ENCODE measurements at places on chromosomes 7 and 10. TPM values are rescaled to one million over a fixed set of nuclear protein-coding genes. Genes with fewer than 3 reads are reported as not detected.

Gene HYAL4
- not detected for total RNA-seq

Gene SPDYE2
- not detected for total RNA-seq

Gene NUTM2D
- total RNA-seq: 4.0 TPM

Gene FOXL3
- total RNA-seq: not detected

Gene OR2A5
- total RNA-seq: not detected

Gene ARF5
- 51.9 TPM for total RNA-seq

Gene TAF3
- 3.1 TPM for total RNA-seq

Gene MYO1G
- 1.0 TPM for total RNA-seq

Gene LIPF
- total RNA-seq: not detected

Gene SUN3
- not detected for total RNA-seq

DNA sequence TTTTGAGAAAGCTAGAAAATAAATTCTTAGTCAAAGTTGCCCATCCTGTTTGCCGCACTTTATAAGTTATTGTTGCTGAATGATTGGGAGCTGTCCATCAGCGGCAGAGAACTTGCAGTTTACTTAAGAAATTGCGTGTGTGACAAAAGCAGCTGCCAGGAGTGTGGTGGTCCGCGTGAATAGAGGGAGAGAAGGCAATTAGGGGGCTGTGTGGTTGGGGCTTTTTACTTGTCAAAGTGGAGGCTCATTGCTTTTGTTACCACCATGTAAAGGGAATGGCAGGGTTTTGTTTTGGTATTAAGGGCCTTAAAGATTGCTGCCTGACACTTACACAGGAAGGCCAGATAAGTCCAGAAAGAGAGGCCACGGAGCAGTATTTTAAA, 177.8 kb downstream of the TCF7L2 start:
- no peak for DNase-seq

- no peak for DNase-seq
Observed at GRCh38 chr7:65397730-65398142, 24.1 kb downstream of the ZNF92 start.

DNA sequence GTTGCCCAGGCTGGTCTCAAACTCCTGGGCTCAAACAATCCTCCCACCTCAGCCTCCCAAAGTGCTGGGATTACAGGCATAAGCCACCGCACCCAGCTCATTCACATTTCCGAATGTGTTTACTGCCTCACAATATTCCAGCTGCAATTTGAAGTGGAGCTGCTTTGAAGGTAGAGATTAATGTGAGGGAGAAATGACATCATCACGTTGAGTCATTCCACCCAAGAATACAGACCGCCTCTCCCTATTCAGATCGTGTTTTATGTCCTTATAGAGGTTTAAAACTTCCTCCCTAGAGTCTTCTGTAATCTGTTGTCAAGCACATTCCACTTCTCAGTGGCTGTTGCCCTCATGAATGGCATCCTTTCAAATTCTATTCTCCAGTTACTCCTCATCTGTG, 100.4 kb upstream of the PDGFA start:
- no peak for DNase-seq

- DNase-seq: no peak
Observed at GRCh38 chr7:74306730-74307469, 17.7 kb downstream of the CLIP2 start.

DNA sequence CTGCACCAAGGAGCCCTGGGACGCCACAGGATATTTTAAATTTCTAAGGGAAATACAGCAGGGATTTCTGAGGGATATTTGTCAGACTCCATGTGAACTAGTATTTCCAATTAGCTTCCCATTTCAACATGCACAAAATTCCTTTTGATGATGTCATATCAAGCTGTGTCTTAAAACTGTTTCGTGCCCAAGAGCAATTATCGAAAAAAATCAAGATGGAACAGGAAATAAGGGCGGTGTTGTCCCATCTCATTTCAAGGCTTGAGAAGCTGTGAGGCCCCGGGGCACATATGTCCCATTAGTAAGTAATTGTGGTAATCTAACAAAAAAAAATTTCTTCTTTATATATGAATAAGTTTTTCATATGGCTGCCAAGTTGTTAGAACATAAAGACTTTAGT, 47.4 kb downstream of the PPP1R17 start:
- DNase-seq: no peak

DNA sequence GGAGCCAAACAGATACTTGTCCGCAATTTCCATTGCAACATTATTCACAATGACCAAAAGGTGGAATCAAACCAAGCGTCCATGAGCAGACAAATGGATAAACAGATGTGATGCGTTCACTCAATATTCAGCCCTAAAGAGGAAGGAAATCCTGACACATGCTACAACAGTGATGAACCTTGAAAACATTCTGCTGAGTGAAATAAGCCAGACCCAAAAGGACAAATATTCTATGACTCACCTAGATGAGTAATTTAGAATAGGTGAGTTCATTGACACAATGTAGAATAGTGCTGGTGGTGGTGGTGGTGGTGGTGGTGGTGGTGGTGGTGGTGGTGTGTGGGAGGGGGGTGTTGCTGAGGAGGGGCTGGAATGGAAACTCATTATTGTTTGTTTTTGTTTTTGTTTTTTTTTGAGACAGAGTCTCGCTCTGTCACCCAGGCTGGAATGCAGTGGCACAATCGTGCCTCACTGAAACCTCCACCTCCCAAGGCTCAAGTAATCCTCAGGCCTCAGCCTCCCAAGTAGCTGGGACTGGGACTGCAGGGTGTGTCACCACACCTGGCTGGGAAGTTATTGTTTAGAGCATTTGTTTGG, 28.6 kb downstream of the SMKR1 start:
- DNase-seq: no peak

DNA sequence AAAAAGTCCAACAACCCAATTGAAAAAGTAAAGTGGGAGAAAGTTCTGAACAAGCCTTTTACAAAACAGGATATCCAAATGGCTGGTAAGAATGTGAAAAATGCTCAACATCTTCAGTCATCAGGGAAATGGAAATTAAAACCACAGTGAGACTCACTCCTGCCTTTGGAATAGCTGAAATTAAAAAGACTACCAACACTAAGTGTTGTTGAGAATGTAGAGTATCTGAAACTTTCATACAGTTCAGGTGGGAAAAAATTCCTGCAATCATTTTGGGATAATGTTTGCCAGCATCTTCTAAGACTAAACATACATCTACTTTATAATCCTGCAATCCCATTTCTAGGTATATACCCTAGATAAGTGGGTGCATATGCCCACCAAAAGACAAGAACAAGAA, 395.1 kb downstream of the GRID1 start:
- DNase-seq: no peak

- DNase-seq: no peak
Observed at GRCh38 chr7:148964483-148965267, 63.6 kb downstream of the PDIA4 start.

DNA sequence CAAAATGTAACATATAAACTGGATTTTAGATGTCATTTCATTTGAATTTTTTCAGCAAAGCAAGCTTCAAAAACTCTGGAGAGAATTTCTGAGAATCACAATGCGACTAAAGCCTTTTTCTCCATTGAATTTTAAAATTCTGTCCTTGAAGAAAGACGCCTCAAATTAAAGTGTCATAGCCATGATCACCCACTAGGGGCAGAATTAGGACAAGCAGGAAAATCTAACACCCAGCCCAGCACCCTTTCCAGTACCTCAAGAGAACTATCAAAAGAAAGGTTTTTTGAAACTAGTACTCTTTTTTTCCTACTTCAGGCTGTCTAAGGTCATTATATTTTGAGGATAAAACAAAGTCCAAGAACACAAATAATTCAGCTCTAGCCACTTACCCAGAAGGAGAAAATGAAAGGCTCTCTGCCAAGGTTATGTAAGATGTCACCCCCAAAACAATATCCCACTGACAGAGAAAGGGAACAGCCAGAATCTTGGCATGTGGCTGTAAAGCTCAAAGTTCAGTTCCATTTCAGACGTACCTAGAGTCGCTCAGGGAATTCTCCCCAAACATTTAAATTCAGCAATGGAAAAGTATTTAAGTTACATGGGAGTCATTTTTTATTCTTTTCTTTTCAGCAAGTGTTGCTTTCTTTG, 299.4 kb downstream of the SNX13 start:
- DNase-seq: no peak

DNA sequence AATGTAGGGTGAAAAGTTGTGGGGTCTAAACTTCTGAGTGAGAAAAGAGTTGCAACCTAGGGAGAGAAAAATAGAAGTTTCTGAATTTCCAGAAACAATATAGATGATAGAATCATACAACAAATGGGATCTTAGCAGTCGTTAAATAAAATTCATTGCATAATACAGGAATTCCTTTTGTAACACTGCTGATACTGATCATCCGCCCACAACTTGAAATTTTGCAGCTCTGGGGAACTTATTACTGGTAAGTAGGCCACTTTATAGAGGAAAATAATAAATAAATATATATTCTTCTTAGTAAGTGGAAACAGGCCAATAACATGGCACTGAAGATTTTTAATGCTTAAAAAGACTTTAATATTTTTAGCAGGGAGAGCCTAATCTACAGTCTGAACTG, 81.9 kb upstream of the SMIM30 start:
- no peak for DNase-seq

GRCh38 chr7:132650498-132650897, 74.2 kb upstream of the PLXNA4 start:
- DNase-seq: no peak

DNA sequence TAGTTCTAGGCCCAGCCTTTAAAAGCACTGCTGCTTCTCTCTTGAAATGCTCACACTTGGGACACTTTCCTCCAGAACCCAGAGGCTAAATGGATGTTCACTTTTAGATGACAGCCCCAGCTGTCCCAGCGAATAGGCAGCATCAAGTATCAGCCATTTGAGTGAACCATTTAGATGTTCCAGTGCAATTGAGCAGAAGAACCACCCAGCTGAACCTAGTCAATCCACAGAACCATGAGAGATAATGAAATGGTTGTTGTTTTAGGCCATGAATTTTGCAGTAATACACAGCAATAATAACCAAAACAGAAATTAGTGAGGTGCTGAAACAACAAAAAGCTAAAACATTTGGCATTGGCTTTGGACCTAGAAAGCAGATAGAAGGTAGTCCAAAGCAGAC, 273.9 kb downstream of the ETV1 start:
- DNase-seq: no peak

GRCh38 chr10:88865281-88865876, 13.7 kb upstream of the ANKRD22 start:
- no peak for DNase-seq

- peak; percentile 51 for DNase-seq
Observed at GRCh38 chr10:129963641-129964501, at the start of gene EBF3. Gene EBF3, minus strand, starts transcription at chr10:129964274. Its CDS starts 506 bp downstream, at chr10:129963768.

DNA sequence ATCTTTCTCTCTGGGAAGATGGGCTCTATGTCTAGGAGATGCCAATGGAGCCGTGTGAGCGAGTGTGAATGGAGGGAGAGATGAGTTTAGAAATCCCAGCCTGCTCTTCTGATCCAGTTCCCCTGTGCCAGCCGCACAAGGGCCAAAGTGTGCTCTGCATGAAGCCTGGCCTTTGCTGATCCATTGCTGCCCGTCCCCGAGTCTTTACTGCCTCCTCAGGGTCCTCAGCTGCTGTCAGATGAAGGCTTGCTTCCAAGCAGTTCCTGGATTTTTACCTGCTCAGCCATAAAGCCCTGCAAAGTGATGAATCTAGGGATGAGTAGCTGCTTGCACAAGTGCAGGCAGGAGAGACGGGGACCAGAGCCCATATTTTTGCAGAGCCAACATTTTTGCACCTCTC, 115.9 kb downstream of the ZMIZ1 start:
- DNase-seq: no peak

DNA sequence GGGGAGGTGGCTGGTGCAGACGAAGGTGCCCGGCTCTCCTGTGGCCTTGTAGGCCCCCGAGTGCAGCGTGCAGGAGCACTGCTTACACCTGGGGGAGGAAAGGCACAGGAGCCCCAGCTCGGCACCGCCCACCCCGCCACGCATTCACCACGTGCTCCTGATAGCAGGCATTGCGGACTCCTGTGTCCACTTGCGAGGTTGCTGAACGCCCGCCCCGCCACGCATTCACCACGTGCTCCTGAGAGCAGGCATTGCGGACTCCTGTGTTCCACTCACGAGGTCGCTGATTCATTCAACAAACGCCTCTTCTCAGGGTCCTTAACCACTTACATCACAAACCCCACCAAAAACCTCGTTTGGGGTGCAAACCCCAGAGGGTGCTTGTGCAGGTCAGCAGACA, 13.9 kb downstream of the MICALL2 start:
- no peak for DNase-seq

DNA sequence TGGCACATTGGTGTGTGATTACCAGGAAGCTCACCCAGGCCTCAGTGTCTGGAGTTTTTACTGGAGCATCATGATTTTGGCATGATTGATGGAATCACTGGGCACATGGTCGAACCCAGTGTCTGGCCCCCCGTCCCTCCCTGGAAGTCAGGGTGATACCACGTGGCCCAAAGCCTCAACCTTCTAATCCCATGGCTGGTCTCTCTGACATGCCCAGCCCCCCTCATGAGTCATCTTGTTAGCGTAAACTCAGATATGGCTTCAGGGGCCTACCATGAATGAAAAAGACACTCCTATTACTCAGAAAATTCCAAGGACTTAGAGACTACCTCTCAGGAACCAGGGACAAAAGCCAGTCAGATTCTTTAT, 109.3 kb downstream of the GRK5 start:
- no peak for DNase-seq

- no peak for DNase-seq
Observed at GRCh38 chr7:18555968-18556367, 60.4 kb downstream of the HDAC9 start.

- no peak for DNase-seq
Observed at GRCh38 chr7:92737706-92738105, 98.7 kb downstream of the CDK6 start.

- DNase-seq: no peak
Observed at GRCh38 chr10:96176985-96177384, 46.9 kb downstream of the ZNF518A start.

DNA sequence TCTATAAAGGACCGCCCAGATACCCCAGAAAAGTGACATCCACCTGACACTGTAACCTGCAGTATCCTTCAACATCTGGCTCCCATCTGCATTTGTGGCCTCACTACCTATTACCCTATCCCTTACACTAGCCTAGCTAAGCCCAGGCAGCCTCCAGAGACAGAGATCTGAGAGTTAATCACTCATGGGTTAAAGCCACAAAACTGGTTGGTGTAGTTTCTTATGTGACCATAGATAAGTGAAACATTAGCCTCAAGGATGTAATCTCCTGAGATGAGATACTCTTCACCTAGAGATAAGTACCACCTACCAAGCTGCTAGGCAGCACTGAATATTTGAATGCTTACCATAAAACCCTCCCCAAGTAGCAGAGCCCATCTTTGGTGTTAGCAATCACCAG, 35.4 kb downstream of the CTTNBP2 start:
- no peak for DNase-seq

- DNase-seq: no peak
Observed at GRCh38 chr7:75621124-75621523, 117.6 kb downstream of the HIP1 start.

DNA sequence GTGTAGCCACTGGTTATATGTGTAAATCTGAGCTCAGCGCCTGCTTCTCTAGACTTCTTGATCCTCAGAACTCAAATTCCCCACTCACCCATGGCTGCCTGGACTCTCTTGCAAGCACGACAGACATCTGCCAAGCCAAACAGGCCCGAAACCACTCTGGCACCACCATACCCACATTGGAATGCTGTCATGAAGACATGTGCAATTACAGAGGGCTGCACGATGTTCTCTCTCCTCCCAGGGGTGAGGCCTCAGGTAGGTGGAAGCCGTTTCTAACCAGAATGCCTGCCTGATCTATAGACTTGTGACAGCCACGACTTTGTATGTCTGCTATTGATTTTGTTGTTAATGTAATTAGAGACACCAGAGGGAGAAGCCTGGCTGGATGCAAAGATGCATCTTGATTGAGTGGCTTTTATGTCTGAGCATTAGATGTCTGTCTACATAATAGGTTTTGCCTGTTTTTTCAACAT, 4.0 kb downstream of the BAMBI start:
- DNase-seq: peak; percentile 52
